ENCODE measurements at places on chromosomes 6 and 20. TPM values are rescaled to one million over a fixed set of nuclear protein-coding genes. Genes with fewer than 3 reads are reported as not detected.

CRIP3 gene
- total RNA-seq = not detected

MUC22 gene
- total RNA-seq = not detected

ARMH2 gene
- total RNA-seq = not detected

OVOL2 gene
- not detected for total RNA-seq

RGS17 gene
- 15.5 TPM for total RNA-seq

MYBL2 gene
- total RNA-seq = 191 TPM

CD24 gene
- 1.5 TPM for total RNA-seq

SLC4A11 gene
- total RNA-seq = 16.4 TPM

PAX1 gene
- total RNA-seq = not detected

DYNLT2 gene
- 4.3 TPM for total RNA-seq

TMEM200A gene
- 1.9 TPM for total RNA-seq

PREX1 gene
- total RNA-seq = 92.8 TPM

CPXM1 gene
- total RNA-seq = 0.12 TPM

ULBP2 gene
- total RNA-seq = 2.7 TPM

PHACTR1 gene
- total RNA-seq = 0.20 TPM

JPH2 gene
- 6.7 TPM for total RNA-seq

TPBG gene
- 47.2 TPM for total RNA-seq

CST5 gene
- not detected for total RNA-seq

OPRL1 gene
- total RNA-seq = 0.43 TPM

PHACTR3 gene
- not detected for total RNA-seq

SLC29A1 gene
- 102 TPM for total RNA-seq

REM1 gene
- total RNA-seq = not detected

KIF25 gene
- 0.51 TPM for total RNA-seq
